ENCODE measurements at places on chromosomes 4 and X.

- DNase-seq: no peak
Observed at GRCh38 chr4:122826553-122827257, at the start of gene FGF2. TSS of gene FGF2 (plus strand) at chr4:122826831. CDS start at chr4:122827175, 344 bp downstream.

DNA sequence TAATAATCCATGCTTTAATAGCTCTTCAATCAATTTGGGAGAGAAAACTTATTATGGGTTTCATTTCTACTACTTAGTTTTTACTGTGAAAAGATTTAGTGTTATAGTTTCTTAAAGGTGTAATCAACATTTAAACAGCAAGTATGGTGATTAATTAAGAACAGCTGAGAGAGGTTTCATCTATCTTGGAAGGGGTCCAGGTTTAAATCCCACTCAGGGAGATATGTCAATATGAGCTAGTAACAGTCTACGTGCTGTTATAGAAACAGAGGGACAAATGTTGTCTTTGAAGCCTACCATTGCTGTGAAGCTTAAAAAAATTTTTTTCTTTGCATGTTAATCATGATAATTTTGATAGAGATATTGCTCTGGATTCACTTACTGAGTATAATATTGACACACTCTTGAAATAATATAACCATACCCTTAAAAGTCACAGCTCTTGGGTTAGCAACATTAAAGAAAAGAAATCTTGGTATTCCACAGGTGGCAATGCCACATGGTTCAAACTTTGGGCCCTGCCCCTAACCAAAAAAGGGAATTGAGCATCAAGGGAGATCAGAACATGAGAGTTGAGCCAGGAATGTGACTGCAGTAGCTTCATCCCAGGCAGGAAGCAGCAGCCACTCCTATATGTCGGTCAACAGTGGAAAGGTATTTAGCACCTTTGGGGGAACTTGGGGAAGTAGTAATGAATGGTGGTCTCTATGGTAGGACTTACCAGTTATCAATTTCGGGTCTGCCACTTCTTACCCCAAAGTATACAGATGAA lies 107.8 kb downstream of the ANK2 start:
- DNase-seq: no peak

DNA sequence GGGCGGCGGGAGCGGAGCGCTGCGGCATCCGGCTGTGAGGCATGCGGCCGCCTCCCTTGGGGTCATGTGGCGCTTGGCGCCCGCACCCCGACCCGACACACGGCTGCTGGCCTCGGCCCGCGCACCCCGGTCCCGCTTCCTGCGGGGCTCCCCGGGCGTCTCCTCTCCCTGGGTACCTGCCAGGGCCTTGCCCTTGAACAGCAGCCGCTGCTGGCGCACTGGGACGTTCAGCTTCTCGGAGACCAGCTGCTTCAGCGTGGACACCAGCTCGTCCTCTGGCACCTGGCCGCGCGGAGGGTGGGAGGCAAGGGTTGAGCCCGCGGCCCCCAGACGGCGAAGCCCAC lies 391 bp downstream of the UBL4A start:
- DNase-seq: no peak

DNA sequence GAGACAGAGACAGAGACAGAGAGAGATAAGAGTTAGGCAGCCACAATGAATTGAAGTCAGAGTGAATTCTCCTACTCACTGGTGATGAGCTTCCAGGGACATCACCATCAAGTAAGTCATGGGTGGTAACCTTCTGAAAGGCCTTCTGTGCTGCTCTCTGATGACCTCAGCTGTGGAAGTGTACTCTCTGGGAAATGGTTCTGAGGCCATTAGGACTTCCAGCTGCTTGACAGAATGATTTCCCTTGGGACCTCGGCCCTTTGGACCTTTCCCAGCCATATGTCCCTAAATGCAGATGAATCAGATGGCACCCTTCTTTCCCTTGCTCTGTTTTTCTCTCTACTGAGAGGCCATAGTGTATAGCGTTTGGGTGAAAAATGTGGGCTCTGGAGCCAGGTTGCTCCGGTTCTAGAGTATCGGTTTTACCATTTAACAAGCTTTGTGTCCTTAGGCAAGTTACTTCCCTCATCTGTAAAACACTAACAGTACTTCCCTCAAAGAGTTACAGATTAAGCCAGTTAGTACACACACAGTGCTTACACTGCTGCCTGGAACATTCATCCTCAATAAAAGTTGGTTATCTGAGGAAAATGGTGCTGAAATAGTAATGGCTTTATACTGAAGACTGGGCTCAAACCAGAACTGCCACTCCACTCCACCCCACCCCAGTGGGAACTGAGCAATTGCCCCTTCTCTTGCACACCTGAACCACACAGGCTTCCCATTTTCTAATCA lies 7.6 kb downstream of the SEPTIN11 start:
- no peak for DNase-seq
